ENCODE measurements at places on chromosomes 6 and 20.
A peak's percentile ranks its signal among the peaks of the same experiment; 100 is the strongest.

- DNase-seq = no peak
Observed at GRCh38 chr6:89359561-89359960, 7.0 kb upstream of the UBE2J1 start.

DNA sequence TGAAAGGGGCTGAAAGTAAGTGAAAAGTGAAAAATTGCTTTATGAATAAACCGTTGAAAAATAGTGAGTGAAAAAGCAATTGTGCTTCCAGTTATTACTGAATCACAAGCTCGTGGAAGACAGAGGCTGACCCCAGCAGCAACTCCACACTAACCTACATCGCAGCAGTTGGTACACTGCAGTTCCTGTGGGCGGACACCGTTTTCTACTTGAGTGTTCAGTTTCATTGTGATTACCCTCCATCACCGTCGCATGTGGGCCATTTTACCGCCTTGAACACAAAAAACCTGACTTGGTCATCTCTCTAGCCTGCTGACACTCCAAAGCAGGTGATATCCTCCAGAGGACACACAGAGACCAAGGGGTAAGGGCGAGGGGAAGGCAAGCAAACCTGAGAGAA lies 28.4 kb downstream of the PRDM1 start:
- no peak for DNase-seq

- DNase-seq = no peak
Observed at GRCh38 chr6:2831392-2831791, 10.3 kb downstream of the SERPINB1 start.

DNA sequence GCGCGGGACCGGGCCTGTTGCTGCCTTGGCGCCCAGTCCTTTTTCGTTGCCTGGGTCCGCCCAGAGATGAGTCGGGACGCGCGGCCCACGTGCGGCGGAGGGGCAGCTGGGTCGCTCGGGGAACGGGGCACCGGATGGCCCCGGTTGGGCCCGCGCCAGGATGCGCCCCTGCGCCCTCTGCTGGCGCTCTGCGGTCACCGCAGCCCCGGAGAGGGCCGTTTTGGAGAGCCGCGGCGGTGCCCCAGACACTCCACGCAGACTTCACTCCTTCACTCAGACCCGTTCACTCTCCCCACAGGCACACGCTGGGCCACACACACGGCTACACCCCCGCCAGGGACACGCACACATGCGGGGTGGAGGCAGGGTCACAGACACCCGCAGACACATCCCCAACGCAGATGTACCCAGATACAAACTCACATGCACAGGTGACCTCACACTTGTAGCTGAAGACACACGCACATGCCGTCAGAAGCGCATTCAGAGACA lies 38.8 kb downstream of the SRC start:
- peak; percentile 50 for DNase-seq

DNA sequence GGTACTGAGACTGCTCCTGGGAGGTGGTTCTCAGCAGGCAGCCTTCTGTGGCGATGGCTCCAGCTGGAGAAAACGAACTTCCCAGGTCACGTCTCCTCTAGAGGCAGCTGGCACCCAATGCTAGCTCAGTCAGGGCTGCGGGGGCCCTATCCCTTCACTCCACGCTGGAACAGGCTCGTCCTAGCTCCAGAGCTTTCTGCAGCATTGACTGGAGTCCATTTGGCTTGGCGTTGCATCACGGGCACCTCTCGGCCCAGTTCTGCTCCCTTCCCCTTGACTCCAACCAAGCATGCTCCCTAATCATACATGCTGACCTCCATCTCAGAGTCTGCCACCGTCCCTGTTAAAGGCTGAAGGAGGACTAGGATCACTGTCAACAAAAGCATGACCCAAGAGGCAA lies 5.9 kb upstream of the IRF4 start:
- DNase-seq = no peak

DNA sequence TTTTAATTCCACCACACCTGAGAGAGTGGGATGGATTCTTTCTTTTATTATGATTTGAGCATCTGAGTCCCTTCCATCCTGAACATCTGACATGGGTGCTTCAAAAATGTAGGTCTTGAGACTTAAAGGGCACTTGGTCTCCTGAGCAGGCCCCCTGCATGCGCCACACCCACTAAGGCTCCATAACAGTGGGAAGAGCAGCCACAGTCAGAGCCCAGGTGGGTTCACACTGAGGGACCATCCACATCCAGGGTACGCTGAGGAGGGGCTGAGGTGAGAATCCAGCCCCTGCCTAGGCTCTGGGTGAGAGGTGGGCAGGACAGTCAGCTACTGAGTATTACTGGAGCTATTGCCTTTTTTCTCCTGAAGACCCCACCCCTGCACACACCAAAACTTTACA lies 42.7 kb downstream of the HLA-A start:
- DNase-seq = no peak

All from stimulated activated CD4-positive, alpha-beta T cell treated with anti-CD3 and anti-CD28 coated beads, Interleukin-1b, Interleukin-23, amount 100 ng/mL, for 1 hour (primary cell).